ENCODE measurements at places on chromosomes 5 and 9. TPM values are rescaled to one million over a fixed set of nuclear protein-coding genes. Genes with fewer than 3 reads are reported as not detected.
A peak's percentile ranks its signal among the peaks of the same experiment; 100 is the strongest.

N4BP3 gene
- total RNA-seq, result 19.6 TPM

- no peaks in the 10 kb centered on the region for H3K36me3 ChIP-seq
- DNase-seq, result peak; percentile 68
- H3K4me3 ChIP-seq, result no peak overlapping the region
- no peak overlapping the region for H3K27ac ChIP-seq
Measured at GRCh38 chr5:103475629-103476240, 86.9 kb downstream of the NUDT12 start.

GIN1 gene
- 12.5 TPM for total RNA-seq

IL31RA gene
- total RNA-seq, result 0.89 TPM

DAPK1 gene
- total RNA-seq, result 18.8 TPM

DNA sequence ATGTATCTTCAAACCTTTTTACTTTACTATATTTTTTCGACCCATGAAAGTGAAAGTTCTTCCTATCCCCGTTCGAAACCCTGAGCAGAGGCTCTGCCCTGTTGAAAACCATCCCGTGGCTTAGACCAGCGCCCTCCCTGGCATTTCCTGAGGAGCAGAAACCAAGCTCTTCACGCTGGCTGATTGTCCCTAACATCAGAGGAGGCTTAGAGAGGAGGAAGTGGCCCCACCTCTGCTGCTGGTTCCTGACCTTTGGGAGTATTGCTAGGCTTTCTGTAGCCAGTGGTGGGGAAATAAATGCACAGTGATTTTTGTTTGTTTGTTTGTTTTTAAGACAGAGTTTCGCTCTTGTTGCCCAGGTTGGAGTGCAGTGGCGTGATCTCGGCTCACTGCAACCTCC is 4.2 kb upstream of the PTGES start:
- H3K27ac ChIP-seq, result no peak overlapping the region
- no peak overlapping the region for H3K4me3 ChIP-seq
- H3K36me3 ChIP-seq, result no peaks in the 10 kb centered on the region

GRCh38 chr5:173352366-173353349 is 24.4 kb upstream of the STC2 start:
- no peaks in the 10 kb centered on the region for H3K36me3 ChIP-seq
- peaks cover 3% of the 10 kb centered on the region for H3K27me3 ChIP-seq
- peak overlapping the region; percentile 30 for H3K27ac ChIP-seq
- peak; percentile 80 for DNase-seq
- H3K4me1 ChIP-seq, result peaks cover 23% of the 10 kb centered on the region
- no peak overlapping the region for H3K4me3 ChIP-seq

IFNA13 gene
- total RNA-seq, result 0.04 TPM

- H3K27ac ChIP-seq, result no peak overlapping the region
- peaks cover 3% of the 10 kb centered on the region for H3K27me3 ChIP-seq
- no peaks in the 10 kb centered on the region for H3K36me3 ChIP-seq
- H3K4me3 ChIP-seq, result no peak overlapping the region
- no peak for DNase-seq
- H3K4me1 ChIP-seq, result no peaks in the 10 kb centered on the region
Measured at GRCh38 chr5:178505639-178506407, 84.4 kb downstream of the COL23A1 start.

NPR3 gene
- 14.3 TPM for total RNA-seq

GEMIN5 gene
- total RNA-seq, result 17.0 TPM

DNA sequence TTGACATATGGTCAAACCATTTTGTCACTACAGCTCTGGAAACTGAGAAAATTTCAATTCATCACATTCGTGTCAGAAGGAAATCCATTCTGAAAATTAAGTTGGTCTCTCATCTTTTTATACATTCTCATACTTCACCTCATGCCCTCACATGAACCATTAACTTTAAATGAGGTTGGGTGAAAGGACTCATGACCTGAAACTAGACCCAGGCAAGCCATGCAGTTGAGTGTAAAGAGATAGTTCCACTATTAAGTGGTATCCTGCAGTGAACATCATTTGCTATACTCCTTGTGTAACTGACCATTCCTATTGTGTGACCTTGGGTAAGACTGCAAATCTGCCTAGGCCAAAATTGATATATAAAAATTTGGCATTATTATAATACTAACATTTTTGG is 299.6 kb upstream of the GRIN3A start:
- no peak overlapping the region for H3K4me3 ChIP-seq
- no peak overlapping the region for H3K27ac ChIP-seq
- H3K27me3 ChIP-seq, result no peaks in the 10 kb centered on the region
- DNase-seq, result no peak
- no peaks in the 10 kb centered on the region for H3K36me3 ChIP-seq

- no peaks in the 10 kb centered on the region for H3K36me3 ChIP-seq
- peaks cover 14% of the 10 kb centered on the region for H3K4me1 ChIP-seq
- DNase-seq, result no peak
Measured at GRCh38 chr5:135069016-135069770, 35.2 kb upstream of the PITX1 start.

NIPBL gene
- total RNA-seq, result 30.7 TPM

DNA sequence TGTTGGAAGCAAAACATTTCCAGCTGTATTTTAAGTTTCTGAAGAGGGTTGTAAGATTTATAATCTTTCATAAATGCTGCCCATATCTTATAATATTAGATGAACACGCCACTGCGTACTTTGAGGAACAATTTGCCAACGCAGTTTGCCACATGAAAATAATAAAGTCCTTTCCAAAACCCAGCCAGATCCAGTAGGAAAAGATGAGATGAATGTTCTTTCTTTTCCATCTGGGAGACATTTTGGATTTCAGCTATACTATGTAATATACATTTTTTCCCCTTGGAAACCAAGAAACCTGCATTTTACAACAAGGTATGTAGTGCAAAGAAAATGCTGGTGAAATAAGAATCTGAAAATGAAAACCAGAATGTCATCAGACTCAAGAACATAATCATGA is 125.4 kb downstream of the NFIB start:
- no peaks in the 10 kb centered on the region for H3K27me3 ChIP-seq
- H3K36me3 ChIP-seq, result no peaks in the 10 kb centered on the region
- DNase-seq, result peak; percentile 70

SLC22A5 gene
- total RNA-seq, result 3.7 TPM

- H3K27ac ChIP-seq, result peak overlapping the region; percentile 81
- H3K36me3 ChIP-seq, result peaks cover 21% of the 10 kb centered on the region
- H3K27me3 ChIP-seq, result no peaks in the 10 kb centered on the region
- H3K4me1 ChIP-seq, result peaks cover 26% of the 10 kb centered on the region
Measured at GRCh38 chr5:143219696-143220095, 183.8 kb downstream of the NR3C1 start.

KIAA0825 gene
- 5.6 TPM for total RNA-seq

GRCh38 chr9:113715086-113715485 is 161.0 kb upstream of the ZNF618 start:
- DNase-seq, result peak; percentile 17
- no peak overlapping the region for H3K4me3 ChIP-seq
- peaks cover 3% of the 10 kb centered on the region for H3K4me1 ChIP-seq
- H3K27me3 ChIP-seq, result no peaks in the 10 kb centered on the region

DNA sequence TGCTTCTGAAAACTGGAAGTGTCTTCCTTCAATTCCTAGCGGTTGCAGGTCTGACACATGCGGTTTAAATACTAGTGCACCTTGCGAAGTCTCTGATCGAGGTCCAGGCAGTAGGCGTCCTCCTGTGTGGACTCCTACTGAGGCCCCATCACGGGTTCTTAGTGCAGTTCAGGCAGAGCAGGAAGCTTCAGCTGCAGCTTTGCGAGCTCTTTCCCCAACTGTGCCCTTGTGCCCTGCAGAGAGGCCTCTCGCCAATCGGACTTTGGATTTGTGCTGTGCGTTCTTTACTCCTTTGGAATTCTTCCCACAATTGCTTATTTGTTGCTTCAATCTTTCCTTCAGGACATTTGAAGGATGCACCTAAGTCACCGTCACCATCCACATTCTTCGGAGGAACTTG is 40.6 kb upstream of the FAM120AOS start:
- H3K27ac ChIP-seq, result no peak overlapping the region
- no peaks in the 10 kb centered on the region for H3K27me3 ChIP-seq
- peaks cover 44% of the 10 kb centered on the region for H3K36me3 ChIP-seq
- no peak for DNase-seq
- H3K4me3 ChIP-seq, result no peak overlapping the region

GDA gene
- 0.49 TPM for total RNA-seq

GRCh38 chr9:116763770-116764169 is 76.7 kb downstream of the TRIM32 start:
- no peaks in the 10 kb centered on the region for H3K27me3 ChIP-seq
- no peak for DNase-seq
- no peaks in the 10 kb centered on the region for H3K36me3 ChIP-seq
- H3K4me1 ChIP-seq, result no peaks in the 10 kb centered on the region

- DNase-seq, result no peak
- H3K4me1 ChIP-seq, result no peaks in the 10 kb centered on the region
- H3K27ac ChIP-seq, result no peak overlapping the region
- H3K36me3 ChIP-seq, result peaks cover 8% of the 10 kb centered on the region
Measured at GRCh38 chr9:110784309-110784708, 115.7 kb downstream of the MUSK start.

- H3K27me3 ChIP-seq, result no peaks in the 10 kb centered on the region
- H3K4me3 ChIP-seq, result no peak overlapping the region
- no peaks in the 10 kb centered on the region for H3K4me1 ChIP-seq
- peak; percentile 37 for DNase-seq
- no peak overlapping the region for H3K27ac ChIP-seq
Measured at GRCh38 chr5:84791138-84791537, 406.5 kb upstream of the EDIL3 start.

GRCh38 chr9:115030006-115030405 is 88.0 kb downstream of the TNC start:
- no peak overlapping the region for H3K4me3 ChIP-seq
- no peaks in the 10 kb centered on the region for H3K4me1 ChIP-seq
- no peaks in the 10 kb centered on the region for H3K27me3 ChIP-seq
- no peak overlapping the region for H3K27ac ChIP-seq

TMED9 gene
- total RNA-seq, result 48.0 TPM

IL11RA gene
- 142 TPM for total RNA-seq

- peaks cover 23% of the 10 kb centered on the region for H3K4me1 ChIP-seq
- no peaks in the 10 kb centered on the region for H3K36me3 ChIP-seq
- H3K4me3 ChIP-seq, result no peak overlapping the region
- no peak overlapping the region for H3K27ac ChIP-seq
- DNase-seq, result no peak
Measured at GRCh38 chr9:78437296-78437695, 140.4 kb downstream of the PSAT1 start.

HTR1A gene
- not detected for total RNA-seq

GRCh38 chr5:96079075-96079474 is 117.4 kb upstream of the ELL2 start:
- no peak overlapping the region for H3K27ac ChIP-seq
- H3K27me3 ChIP-seq, result no peaks in the 10 kb centered on the region
- no peaks in the 10 kb centered on the region for H3K36me3 ChIP-seq
- DNase-seq, result no peak
- H3K4me1 ChIP-seq, result no peaks in the 10 kb centered on the region
- H3K4me3 ChIP-seq, result no peak overlapping the region

DNA sequence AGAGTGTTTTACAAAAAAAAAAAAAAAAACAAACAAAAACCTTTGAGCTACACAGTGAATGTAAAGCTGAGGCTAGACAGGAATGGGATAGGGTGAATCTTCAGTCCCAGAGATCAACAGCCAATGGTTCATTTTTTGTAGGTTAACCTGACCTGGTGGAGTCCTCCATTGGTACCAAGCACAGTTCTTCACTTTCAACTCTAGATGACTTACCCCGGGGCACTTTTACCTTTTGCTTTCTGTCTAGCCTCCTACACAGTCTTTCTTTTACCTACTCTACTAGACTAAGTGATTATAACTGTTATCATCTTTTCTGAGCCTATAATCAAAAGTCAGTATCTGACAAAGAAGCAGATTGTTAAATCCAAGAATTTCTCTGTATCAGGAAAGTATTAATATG is 50.9 kb downstream of the ANXA2R start:
- H3K4me3 ChIP-seq, result no peak overlapping the region
- no peak overlapping the region for H3K27ac ChIP-seq
- peaks cover 11% of the 10 kb centered on the region for H3K4me1 ChIP-seq
- no peak for DNase-seq
- peaks cover 67% of the 10 kb centered on the region for H3K27me3 ChIP-seq
- H3K36me3 ChIP-seq, result no peaks in the 10 kb centered on the region

IGFBPL1 gene
- total RNA-seq, result 0.84 TPM

- no peaks in the 10 kb centered on the region for H3K36me3 ChIP-seq
- no peak overlapping the region for H3K4me3 ChIP-seq
- no peak overlapping the region for H3K27ac ChIP-seq
- H3K27me3 ChIP-seq, result no peaks in the 10 kb centered on the region
- DNase-seq, result no peak
- no peaks in the 10 kb centered on the region for H3K4me1 ChIP-seq
Measured at GRCh38 chr9:12652973-12653372, 40.2 kb upstream of the TYRP1 start.

SPATA31A1 gene
- total RNA-seq, result not detected

- no peak overlapping the region for H3K4me3 ChIP-seq
- no peak overlapping the region for H3K27ac ChIP-seq
- no peaks in the 10 kb centered on the region for H3K36me3 ChIP-seq
- peaks cover 13% of the 10 kb centered on the region for H3K27me3 ChIP-seq
- peaks cover 28% of the 10 kb centered on the region for H3K4me1 ChIP-seq
Measured at GRCh38 chr9:89734600-89735041, 129.8 kb downstream of the GADD45G start.

WASHC1 gene
- total RNA-seq, result 17.2 TPM

- DNase-seq, result no peak
- H3K27me3 ChIP-seq, result no peaks in the 10 kb centered on the region
- no peak overlapping the region for H3K4me3 ChIP-seq
- no peak overlapping the region for H3K27ac ChIP-seq
Measured at GRCh38 chr9:16387382-16387781, 483.1 kb downstream of the BNC2 start.

TMEM174 gene
- total RNA-seq, result not detected

GRCh38 chr5:62596691-62597090 is 18.1 kb downstream of the LRRC70 start:
- H3K4me3 ChIP-seq, result no peak overlapping the region
- no peak overlapping the region for H3K27ac ChIP-seq
- no peaks in the 10 kb centered on the region for H3K4me1 ChIP-seq

DNA sequence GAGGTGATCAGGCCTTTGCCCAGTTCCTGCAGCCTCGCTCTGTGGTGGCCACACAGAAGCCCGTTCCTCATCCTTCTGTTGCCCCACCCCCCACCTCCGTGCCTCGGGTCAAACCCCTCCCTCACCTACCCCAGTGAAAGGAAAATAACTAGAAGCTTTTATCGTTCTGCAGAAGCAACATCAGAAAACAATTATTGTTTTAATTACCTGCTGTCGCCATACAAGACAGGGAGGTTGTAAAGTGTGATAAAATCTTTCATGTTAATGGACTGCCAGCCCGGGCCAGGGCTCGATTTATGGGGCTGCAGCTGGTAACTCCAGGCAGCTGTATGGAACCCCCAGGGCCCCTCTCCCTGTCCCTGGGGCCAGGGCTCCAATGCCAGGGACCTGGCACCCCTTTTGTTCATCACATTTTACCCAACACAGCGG is 20.6 kb downstream of the UNC5A start:
- no peaks in the 10 kb centered on the region for H3K4me1 ChIP-seq
- DNase-seq, result no peak
- no peak overlapping the region for H3K27ac ChIP-seq
- peaks cover 3% of the 10 kb centered on the region for H3K27me3 ChIP-seq

SKP2 gene
- 52.5 TPM for total RNA-seq

DNA sequence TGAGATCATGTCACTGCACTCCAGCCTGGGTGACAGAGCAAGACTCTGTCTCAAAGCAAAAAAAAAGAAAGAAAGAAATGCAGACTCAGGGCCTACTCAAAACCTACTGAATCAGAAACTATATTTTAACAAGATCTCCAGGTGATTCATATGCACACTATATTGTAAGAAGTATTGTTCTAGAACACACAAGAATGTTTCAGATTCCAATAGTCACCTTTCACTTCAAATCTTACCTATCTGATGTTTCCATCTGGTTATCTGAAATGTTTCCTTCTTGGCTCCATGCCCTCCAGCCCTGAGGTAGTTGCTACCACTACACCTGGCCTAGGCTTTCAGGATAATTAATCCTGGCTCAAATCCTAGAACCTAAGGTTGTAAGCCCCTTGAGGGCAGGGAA is 36.8 kb upstream of the SNX2 start:
- no peak overlapping the region for H3K27ac ChIP-seq
- H3K4me1 ChIP-seq, result peaks cover 2% of the 10 kb centered on the region
